SW480 (cell line): ENCODE measurements at places on chromosomes 1 and 21.
A peak's percentile ranks its signal among the peaks of the same experiment; 100 is the strongest.

DNA sequence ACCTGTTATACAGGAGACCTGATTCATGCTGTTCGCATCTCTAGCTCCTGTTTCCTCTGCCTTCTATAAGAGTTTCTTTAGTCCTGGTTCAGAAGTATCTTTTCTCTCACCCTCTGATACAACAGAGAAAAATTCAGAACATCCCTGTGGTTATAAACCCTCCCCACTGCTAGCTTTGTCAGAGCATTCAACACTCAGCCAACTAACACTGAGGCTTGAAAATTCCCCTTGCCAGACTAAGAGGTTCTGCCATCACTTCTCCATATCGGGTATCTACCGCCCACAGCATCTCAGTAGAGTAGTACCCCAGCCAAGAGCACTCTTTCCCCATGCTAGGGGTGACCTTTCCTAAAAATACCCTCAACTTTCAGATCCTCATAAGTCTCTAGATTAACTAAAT lies 19.6 kb upstream of the PIK3R3 start:
- no peak for DNase-seq

DNA sequence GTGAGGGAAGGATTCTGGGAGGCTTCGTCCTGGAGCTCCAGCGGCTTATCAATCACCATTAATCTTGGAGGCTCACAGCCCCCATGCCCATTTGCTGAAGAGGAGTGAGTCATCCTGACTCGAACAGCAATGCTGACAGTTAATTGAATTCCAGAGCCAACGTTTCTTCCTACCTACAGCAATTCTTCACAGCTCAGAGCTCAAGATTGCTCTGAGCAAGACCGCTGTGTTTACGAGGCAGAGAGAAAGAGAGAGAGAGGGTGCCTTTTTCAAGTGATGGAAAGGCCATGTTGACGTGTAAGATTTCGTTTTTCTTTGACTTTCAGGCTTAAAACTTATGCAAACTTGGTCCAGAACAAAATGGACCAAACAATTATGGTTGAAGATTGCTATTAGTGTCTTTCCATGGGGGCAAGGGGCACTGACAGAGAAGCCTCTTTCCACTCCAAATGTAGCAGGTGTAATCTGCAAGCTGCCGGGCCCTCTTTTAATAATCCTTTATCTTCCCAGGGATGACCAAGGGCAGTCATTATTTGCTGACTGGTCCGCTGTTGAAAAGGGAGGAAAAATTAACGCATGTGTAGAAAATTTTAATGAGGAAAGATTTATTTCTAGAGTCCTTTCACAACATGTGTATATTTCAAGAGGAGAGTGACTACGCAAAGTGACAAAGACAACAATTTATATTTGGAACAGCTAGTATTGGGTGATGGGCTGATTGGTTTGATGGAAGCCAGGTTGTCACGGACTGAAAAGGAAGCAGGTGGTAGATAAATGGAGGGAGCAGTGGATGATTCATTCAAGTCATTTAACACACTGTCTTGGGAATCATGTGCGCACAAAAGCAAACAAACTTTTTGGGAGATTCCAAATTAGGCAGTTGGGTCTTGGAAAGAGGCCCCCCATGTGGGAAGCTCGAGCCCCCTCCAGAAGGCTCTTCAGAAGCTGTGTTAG lies 136.1 kb upstream of the IRF2BP2 start:
- no peak for DNase-seq

DNA sequence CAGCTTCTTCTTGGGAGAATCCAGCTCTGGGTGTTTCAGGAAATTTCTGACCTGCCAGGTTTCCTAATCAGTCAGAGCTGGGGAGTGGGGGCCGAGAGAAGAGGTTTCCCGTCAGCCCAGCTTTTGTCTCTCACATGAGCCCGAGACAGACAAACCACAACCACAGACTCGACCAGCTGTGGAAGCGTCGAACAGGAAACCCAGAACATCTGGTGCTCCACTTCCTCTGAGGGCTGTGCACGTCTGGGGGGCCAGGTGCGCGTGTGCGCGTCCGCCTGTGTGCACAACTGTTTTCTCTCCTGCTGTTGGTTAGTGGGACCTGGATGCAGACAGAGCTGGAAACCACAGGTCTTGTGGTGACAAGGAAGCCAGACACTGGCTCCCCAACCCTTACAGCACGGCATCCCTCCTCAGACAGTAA lies 113.0 kb upstream of the SLC25A33 start:
- no peak for DNase-seq

GRCh38 chr1:29542548-29542947 lies 306.2 kb downstream of the PTPRU start:
- no peak for DNase-seq

DNA sequence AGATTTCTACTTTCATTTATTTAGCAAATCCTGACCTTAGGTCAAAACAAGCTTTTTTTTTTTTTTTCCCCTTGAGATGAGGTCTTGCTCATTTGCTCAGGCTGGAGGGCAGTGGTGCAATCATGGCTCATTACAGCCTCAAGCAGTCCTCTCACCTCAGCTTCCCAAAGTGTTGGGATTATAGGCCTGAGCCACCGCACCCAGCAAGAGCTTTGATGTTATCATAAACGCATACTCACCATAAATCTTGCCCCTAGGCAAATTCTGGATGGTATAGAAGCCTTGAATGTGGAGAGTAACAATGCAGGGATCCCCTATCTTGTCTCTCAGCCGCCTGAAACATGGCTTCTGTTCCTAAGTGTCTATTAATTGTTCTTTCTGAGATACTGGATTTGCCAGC lies 24.8 kb upstream of the CLDN8 start:
- no peak for DNase-seq

- DNase-seq: no peak
Measured at GRCh38 chr1:46174448-46175231, at the start of gene TSPAN1. Gene TSPAN1, plus strand, starts transcription at chr1:46175087. Its CDS starts 6,021 bp downstream, at chr1:46181108.

GRCh38 chr1:14441302-14441741 lies 157.2 kb upstream of the KAZN start:
- no peak for DNase-seq

DNA sequence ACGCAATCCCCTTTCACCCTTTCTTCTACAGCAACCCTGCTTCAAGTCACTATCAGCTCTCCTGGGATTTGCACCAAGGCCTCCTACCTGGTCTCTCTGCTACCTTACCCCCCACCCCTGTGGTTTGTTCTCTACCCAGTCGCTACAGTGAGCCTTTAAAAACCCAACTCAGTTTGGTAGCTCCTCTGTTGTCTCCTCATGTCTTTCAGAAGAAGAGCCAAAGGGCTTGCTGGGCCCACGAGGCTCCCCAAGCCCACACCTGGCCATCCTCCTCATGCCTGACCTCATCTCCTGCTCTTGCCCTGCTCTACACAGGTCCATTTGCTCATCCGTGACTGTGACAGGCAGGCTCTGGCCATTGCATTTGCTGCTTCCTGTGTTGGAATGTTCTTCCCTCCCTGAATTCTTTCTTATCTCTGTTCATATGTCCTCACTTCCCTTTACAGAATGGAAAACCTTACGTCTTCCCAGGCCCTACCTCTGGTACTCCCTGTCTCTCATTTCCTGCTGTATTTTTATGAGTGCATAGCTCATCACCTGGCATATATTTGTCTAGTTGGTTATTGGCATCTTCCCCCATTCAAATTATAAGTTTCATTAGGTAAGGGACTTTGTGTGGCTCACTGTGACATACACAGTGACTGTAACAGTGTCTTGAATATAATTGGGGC lies 3.3 kb downstream of the RGS16 start:
- no peak for DNase-seq

- no peak for DNase-seq
Measured at GRCh38 chr21:16815243-16815642, 697.6 kb upstream of the CXADR start.

- no peak for DNase-seq
Measured at GRCh38 chr1:16396591-16396990, 29.5 kb downstream of the SZRD1 start.

GRCh38 chr1:232176222-232176621 lies 453.7 kb downstream of the SIPA1L2 start:
- DNase-seq: no peak

GRCh38 chr21:25571726-25572121 lies 35.6 kb downstream of the MRPL39 start:
- DNase-seq: no peak

GRCh38 chr1:177429234-177429633 lies 258.5 kb downstream of the BRINP2 start:
- DNase-seq: no peak

GRCh38 chr21:37939251-37939650 lies 23.0 kb upstream of the KCNJ6 start:
- peak; percentile 13 for DNase-seq

DNA sequence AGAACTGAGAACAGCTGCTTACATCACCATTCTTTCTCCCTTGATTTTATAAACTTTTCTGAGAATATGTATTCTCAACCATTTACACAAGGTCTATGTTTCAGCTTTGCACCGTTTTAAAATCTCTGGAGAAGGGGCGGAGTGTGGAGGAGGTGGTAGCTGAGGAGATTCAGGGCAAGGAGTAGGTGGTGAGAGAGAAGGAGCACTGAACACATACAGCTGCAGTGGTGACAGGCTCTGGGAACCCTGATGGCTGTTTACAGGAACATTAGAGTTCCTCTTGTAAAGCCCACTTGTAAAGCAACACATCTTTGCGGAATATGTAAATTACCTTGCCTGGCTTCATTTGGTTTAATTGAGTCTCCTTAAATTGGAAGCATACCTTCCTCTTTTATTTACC lies 89.7 kb downstream of the SMYD2 start:
- no peak for DNase-seq

GRCh38 chr1:167184081-167184480 lies 36.6 kb upstream of the POU2F1 start:
- DNase-seq: no peak

- DNase-seq: peak; percentile 71
Measured at GRCh38 chr1:43524804-43525203, 5.9 kb upstream of the PTPRF start.

DNA sequence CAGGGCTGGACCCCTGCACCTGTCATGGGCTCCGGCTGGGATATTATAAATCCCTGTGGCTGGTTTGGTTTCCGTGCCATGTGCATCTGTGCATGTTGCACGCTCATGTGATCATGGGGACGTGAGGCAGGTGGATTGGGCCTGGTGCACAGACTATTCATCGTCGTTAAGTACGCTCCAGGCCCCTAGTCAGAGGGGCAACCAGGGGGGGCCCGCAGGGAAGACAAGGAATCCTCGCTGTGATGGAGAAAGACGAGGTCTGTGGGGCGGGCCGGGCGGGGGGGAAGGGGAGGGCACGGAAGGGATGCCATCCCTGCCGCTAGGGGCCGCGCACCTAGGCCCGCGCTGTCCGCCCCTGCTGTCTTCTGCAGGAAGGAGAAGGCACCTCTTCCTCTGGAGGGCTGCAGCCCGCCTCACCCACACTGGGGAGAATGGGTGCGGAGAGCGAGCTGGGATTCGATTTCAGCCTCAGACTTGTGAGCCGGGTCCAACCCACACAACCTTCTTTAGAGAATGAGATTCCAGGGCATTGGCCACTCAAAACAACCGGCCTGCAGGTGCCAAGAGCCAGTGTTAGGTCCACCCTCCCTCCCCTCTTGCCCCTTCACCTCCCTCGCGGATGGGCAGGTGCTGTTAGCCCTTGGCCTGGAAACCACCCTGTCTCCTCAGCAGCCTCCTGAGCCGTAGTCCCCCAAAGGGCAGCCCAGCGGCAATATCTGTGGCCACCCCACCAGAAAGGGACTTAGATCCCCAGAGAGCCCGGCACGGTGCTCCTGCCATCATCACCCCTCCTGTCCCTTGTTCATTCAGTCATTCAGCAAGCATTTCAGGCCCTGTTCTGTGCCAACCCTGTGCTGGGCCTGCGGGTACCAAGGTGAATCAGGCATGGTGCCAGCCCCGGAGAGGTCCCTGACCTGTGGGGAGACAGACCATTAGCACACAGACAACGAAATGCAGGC lies 950 bp upstream of the LRP8 start:
- DNase-seq: no peak

- no peak for DNase-seq
Measured at GRCh38 chr1:117049857-117050256, 10.3 kb upstream of the TTF2 start.

GRCh38 chr1:106651028-106651762 lies 405.3 kb upstream of the PRMT6 start:
- no peak for DNase-seq

GRCh38 chr21:33296156-33296555 lies 28.6 kb upstream of the IFNAR1 start:
- DNase-seq: no peak

- no peak for DNase-seq
Measured at GRCh38 chr1:77475641-77476040, 193.8 kb downstream of the AK5 start.

DNA sequence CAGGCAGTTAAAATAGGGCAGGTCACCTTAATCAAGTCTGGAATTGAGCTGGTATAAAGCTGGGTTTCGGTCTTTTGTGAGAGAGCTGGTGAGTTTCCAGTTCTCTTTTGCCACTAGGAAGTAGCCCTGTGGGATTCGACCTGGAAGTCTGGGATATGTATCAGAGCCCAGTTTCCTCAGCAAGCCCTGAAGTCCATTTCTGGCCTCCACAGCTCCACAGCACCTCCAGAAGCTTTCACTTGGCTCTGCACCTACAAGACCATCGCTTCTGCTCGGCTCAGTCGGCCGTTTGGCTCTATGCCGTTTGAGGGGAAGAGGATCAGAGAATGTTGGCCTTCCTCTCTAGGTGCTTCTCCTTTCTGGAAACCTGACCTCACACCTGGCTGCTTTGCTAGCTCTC lies 148.0 kb downstream of the GALNT2 start:
- DNase-seq: no peak

GRCh38 chr1:173451981-173452380 lies 25.2 kb upstream of the PRDX6 start:
- DNase-seq: no peak

GRCh38 chr1:183218971-183219615 lies 33.0 kb downstream of the LAMC2 start:
- no peak for DNase-seq

DNA sequence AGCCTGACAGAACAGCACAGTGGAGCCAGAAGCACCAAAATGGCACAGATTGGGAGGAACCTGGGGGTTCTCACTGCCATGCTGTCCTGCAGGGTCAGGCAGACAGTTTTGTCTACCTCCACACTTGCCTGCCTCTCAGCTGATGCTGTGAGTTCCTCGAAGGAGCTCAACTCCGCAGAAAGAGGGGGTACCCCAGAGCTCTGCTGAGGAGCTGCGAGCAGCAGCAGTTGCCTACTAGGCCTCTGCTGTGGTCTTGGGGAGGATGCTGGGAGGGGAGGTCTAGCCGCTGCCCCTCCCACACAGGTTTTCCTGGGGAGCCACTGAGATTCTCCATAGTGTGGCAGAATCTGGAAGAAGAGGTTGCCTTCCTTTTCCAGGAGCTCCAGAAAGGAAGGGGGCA lies 192.5 kb downstream of the FOXD2 start:
- DNase-seq: no peak

DNA sequence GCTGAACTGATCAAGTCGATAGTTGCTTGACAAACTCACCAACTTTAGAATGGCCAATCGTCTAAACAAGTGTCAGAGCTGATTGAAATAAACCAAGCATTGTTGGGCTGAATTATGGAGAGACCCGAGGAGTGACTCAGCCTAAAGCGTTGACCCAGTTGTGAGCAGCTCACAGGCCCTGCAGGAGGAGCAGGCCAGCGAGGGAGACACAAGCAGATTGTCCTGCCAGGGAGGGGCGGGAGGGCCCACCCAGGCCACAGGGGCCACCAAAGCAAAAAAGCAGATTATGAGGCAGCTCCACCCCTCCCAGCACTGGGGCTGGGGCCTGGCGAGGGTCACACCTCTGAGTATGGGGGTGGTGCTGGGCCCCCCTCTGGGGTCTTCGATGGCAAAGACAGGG lies 10.1 kb upstream of the MATN1 start:
- DNase-seq: peak; percentile 49
